ENCODE measurements at places on chromosomes 3 and 15.

- ATAC-seq: peak; percentile 85
Observed at GRCh38 chr3:71461114-71461513, 122.4 kb downstream of the FOXP1 start.

DNA sequence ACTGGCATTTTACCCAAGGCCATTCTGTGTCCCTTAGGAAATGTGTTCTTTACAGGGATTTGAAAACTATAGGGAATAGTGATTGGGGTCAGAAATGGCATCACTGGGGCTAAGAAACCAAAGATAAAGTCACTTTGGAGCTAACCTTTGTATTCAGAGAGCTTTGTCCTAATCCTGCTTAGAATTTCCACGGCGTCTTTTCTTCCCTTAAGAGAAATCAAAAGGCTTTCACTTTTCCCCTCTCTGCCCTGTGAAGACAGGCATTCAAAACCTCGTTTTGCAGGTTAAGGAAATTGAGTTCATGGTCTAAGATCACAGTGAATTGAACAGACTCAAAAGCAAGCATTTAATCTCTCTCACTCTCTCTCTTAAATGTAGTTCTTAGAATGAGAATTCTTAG lies 182.5 kb downstream of the VGLL4 start:
- ATAC-seq: no peak

- no peak for ATAC-seq
Observed at GRCh38 chr15:90020936-90021507, 19.9 kb downstream of the ZNF710 start.

DNA sequence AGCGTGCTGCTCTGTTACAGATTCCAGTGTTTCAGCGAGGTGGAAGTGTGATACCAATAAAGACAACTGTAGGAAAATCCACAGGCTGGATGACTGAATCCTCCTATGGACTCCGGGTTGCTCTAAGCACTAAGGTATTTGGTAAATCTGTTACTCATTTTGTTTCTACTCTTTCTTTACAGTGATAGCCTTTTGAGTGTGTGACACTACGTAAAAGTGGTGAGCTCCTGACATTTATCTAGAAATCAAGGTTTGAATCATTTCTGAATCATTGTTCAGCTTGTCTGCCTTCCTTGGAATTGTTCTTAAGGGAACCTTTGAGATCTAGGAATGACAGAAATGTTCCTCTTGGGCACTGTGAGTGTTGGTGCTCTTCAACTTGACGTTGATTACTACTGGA lies 11.2 kb upstream of the CAPN3 start:
- no peak for ATAC-seq

DNA sequence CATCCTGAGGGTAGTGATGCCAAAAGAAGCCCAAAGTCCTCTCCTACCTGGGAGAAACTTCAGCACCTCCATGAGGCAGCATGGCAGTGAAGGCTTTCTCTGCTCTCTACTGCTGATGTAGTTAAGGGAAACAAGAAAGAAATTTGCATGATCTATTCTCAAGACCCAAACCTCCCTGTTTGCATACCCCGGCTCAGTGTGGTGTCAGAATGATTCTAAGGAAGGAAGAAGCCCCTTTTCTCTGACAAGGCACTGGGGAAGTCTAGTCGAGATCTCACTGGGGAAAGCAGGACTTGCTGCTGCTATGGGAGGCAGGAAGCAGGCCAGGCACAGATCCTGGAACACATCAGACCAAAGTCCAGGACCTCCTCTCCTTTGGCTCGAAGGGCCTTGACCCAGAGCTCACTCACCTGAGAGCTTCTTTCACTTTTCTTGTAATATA lies 89.4 kb upstream of the ICE2 start:
- ATAC-seq: no peak

DNA sequence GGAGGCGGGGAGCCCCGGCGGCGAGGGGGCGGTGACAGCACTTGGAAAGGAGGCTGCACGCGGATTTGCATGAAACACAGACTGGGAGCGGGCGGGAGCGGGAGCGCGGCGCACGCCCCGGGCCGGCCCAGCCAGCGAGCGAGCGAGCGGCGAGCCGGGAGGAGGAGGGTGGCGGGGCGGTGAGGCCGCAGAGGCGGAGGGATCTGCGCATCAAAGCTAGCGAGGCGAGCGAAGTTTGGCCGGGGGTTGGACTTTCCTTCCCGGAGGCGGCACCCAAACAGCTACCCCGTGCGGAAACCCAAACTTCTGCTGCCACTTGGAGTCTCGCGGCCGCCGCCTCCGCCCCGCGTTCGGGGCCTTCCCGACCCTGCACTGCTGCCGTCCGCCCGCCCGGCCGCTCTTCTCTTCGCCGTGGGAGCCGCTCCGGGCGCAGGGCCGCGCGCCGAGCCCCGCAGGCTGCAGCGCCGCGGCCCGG lies at the start of gene SMAD3:
Gene SMAD3, plus strand, starts transcription at position 72 of the 475 bp plus-strand sequence. CDS start 553 bp downstream, outside the sequence.
- peak; percentile 46 for ATAC-seq

- ATAC-seq: no peak
Observed at GRCh38 chr15:51253366-51253765, 85.0 kb downstream of the CYP19A1 start.

DNA sequence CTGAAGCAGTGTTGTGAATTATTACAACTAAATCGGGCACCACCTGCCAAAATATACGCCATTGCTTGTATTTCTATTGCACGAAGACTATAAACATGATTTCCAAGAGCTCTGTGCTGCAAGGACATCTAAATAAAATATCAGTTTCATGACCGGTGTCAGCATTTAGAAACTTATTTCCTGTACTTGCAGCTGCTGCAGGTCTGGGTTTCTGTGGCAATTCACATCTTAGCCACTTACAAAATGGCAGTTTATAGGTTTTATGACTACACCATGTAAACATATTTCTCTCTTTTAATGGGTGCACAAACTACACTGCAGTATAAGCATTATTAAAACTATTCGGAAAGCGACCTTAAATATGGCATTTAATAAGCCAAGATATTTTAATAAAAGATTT lies 359.4 kb downstream of the VPS13C start:
- no peak for ATAC-seq

- ATAC-seq: peak; percentile 79
Observed at GRCh38 chr15:82108489-82109078, 62.8 kb upstream of the MEX3B start.

GRCh38 chr3:58271901-58272501 lies 34.0 kb upstream of the RPP14 start:
- ATAC-seq: peak; percentile 63

DNA sequence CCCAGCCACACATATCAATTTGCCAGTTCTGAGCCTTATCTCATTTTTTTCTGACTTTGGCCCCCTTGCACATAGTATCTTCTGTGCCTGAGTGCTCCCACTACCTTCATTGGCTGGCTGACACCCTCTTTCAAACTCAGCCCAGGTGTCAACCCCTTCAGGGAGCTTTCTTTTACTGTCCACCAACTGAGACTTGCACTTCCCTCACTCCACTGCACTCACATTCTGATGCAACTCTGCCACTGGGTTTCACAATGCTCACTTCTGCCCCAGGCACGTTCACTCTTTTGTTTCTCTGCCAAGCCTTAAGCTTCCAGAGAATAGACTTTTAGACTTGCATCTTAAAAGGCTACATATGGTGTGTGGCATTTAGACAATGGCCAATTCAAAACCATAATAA lies 101.5 kb upstream of the CBLB start:
- ATAC-seq: no peak

DNA sequence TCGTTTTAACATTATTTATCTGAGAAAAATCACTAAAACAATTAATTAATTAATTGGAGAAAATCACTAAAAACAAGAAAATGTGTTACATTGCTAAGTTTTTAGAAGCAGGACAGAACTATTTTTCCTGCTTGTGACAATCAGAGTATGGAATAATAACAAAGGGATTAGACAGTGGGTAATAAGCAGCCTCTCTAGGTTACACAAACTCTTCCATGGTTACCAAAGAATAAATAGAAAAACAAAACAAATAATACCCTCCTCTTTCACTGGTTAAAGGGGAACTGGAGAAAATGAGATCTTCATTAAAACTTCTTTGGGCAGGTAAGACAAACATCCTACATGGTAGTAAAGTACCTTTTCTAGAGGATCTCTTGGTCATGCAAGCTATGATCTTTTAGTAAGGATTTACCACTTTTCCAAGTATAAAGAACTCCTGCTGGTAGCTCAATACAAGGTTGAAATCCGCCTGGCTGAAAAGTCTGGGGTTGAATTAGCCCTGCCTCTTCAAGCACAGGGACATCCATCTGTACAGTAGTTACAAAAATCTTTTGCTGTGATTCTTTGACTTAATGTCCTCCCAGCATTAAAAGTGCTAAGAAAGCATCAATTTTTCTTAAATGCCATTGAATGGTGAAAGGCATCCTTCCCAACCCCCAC lies 2.5 kb upstream of the PLCH1 start:
- no peak for ATAC-seq

GRCh38 chr15:39213385-39213840 lies 367.5 kb upstream of the THBS1 start:
- no peak for ATAC-seq

DNA sequence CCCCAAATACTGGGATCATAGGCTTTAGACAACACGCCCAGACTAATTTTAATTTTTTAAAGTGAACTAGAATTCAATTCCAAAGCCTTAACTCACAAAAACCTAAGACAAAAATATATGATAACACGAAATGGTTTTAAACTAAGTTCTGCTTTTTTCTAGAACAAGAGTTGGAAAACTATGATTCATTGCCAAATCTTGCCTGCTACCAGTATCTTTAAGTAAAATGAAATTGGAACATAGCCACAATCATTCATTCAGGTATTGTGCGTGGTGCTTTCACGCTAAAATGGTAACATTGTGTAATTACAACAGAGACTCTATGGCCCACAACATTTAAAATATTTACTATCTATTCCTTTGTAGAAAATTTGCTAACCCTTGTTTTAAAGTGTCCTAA lies 488.0 kb upstream of the ZNF385D start:
- no peak for ATAC-seq

DNA sequence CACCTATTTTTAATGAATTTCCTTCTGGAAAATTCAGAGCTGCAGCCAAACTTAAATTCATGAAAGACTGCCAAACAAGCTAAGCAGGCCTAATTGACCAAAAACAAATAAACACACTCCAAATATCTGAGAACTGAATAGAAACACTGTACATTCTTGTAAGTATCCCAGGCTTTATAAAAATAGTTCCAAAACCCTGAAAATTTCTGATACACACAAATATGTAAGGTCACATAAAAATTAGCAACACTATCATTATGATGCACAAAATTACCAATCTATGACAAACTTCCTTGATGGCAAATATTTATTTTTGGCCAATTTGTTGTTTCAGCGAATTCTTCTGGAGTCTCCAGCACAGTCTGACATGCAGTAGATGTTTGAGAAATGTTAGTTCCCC lies 117.9 kb upstream of the UBE2E2 start:
- ATAC-seq: no peak

DNA sequence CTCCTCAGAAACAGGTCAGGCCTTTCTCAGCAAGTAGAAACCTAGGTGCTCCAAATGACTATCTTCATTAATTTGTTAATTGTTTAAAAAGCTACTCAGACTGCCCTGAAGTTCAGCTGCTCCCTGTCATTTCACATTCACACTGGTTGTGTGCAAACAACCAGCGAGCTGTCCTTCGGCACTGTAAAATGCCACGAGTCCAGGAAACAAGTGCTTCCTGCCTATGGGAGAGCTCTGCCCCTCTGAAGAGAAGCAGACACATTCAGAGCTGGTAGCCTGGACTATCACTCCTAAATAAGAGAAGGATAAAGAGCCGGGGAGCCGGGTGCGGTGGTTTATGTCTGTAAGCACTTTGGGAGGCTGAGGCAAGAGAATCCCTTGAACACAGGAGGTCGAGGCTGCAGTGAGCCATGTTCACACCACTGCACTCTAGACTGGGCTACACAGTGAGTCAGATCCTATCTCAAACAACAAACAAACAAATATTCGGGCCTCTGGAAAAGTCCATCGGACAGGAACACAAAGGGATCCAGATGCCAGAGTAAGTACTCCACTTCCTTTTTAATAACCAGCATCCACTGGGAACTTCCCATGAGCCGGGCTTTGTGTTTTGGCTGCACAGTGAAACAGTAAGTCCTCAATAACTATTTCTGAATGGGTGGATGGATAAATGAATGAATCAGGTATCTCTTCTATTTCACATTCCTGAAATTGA lies 114.4 kb upstream of the WNT5A start:
- ATAC-seq: no peak

- no peak for ATAC-seq
Observed at GRCh38 chr3:50238549-50239026, 2.6 kb downstream of the GNAI2 start.

DNA sequence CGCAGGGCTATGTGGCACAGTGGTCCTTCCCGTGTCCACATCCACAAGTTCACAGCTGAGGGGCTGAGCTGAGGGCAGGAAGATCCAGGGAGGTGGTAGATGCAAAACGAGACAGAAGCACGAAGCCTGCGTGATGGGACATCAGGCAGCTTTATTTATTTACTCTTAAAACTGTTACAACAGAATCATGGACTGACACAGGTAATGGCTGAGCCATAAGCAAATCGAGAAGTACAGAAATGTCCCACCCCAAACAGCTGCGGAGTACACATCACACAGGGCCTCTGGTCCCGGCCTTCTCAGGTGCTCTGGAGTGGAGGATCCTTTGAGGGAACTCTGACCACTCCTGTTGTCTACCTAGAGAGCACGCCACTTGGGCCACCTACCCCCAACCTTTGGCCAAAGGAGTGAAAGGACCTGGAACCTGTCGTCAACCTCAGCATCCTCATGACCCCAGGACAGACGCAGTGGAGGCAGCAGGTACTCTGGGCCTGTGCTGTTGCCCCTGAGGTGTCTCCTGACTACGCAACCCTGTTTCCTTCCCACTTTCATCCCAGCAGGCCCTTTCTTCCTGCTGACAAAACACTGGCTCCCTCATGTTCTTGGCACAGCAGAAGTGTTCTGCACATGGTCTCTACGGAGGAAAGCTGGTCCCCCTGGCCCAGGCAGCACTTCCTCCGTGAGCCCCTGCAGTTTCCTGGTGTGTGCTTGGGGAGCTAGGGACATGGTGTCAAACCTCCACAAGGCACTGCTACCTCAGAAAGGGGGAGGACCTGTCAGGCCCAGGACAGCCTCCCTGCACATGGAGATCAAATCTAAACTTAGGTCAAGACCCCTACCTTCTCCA lies 47.8 kb downstream of the DHX30 start:
- ATAC-seq: no peak

DNA sequence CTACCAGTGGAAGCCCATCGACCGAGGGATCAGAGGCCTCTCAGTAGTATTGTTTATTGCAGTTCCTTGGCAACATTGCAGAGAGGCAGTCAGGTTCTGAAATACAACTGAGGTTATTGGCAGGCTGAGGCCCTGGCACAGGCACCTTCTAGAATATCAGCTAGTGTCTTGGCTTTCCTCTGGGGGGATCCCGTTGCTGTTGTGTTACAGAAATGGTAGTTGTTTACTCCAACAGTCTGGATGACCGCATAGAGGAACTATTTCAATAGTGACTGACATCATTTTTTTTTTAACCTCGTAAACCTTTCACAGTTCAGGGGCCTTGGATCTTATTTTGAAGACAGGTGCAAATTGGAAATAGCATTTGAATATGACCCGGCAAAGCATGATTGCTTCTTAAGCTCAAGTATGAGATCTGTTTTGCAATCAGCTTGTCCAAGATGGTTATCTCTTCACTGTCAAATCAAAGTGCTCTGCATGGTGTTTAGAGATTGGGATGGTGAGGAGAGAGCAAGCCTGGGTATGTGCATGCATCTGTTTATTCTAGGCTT lies 63.9 kb downstream of the PGPEP1L start:
- ATAC-seq: no peak

GRCh38 chr3:123163141-123163540 lies 38.6 kb upstream of the SEC22A start:
- ATAC-seq: no peak

- no peak for ATAC-seq
Observed at GRCh38 chr3:160765211-160765610, 9.2 kb downstream of the PPM1L start.

GRCh38 chr3:172065967-172066762 lies 26.8 kb downstream of the FNDC3B start:
- no peak for ATAC-seq

- ATAC-seq: no peak
Observed at GRCh38 chr3:68743521-68743920, 188.8 kb downstream of the TAFA4 start.

Data from activated CD4-positive, CD25-positive, alpha-beta regulatory T cell treated with anti-CD3 and anti-CD28 coated beads, Interleukin-2, amount 50 U/mL, for 24 hours (primary cell).